Stimulated activated CD4-positive, alpha-beta T cell treated with anti-CD3 and anti-CD28 coated beads, Interleukin-2, amount 100 ng/mL, for 24 hours (primary cell): ENCODE measurements at places on chromosomes 2 and 18.

DNA sequence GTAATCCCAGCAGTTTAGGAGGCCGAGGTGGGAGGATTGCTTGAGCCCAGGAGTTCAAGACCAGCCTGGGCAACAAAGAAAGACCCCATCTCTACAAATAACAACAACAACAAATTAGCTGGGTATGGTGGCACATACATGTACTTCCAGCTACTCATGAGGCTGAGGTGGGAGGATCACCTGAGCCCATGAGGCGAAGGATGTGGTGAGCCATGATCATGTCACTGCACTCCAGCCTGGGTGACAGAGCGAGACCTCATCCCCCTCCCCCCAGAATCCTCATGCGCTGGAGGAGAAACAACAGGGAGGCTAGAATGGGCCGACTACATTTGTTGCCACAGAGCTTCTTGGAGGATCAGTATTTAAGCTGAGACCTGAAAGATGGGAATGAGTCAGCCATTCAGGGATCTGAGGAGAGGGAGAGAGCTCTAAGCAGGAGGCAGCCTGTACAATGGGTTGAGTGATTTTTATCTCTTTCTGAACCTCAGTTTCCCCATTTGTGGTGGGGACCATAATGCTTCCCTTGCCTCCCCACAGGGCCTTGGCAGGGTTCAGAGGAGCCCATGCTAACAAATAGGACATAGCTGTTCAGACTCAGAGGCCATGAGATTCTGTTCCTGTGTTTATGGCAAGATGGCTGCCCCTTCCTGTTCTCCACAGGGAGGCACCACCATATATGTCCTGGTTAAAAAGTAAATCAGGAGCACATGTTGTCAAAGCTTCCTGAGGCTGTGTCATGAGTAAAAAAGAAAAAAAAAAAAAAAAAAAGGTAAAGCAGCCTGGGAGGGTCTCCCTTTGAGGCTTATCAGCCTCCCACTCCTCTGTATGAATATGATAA lies 131.4 kb upstream of the HAAO start:
- no peak for DNase-seq

DNA sequence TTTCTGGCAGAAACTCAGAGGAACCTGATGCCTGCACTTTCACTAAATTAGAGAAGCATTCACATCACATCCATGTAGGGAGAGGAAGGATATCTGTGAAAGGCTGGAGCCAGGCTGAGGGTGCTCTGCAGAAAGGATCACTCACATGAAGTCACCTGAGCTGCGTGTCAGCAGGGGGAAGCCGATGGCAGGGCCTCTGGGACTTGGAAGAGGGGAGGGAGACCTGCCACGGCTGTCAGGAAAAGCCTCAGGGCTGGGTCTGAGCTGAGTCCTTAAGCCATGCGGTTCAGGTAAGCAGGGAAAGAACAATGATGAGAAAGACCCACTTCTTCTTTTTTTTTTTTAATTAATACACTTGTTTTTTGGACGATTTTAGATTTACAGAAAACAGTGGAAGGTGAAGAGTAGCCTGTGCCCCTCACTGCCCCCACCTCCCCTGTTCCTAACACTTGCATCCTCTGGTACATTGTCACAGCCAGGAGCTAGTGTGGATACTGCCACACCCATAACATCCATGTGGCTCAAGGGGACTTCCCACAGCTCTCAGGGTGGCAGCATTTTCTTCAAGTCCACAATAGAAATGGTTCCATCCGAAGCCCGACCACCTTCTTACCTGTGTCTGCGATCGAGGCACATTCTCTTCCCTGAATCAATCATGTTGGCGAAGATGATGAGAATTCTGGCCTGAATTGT lies 156.5 kb upstream of the TPO start:
- no peak for DNase-seq

GRCh38 chr2:224389317-224389716 lies 12.6 kb downstream of the FAM124B start:
- DNase-seq: no peak

- no peak for DNase-seq
Observed at GRCh38 chr2:232543491-232543890, 4.0 kb downstream of the CHRNG start.

DNA sequence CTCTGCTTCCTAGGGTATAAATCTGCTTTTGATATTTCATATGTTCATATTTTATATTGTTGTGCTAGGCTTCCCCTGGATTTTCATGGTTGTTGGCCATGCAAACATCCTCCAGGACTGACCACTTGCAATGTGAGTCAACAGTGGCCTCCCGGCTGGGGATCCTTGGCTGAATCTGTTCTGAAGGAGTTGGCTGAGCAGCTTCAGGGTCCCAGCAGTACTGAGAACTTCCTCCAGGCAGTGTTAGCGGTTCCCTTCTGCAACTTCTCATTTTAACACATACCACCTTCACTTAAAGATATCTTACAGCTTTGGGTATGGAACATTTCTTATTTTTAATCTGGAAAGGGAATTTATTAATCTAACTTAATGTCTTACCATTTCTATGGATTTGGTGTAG lies 122.1 kb downstream of the DTNB start:
- no peak for DNase-seq

DNA sequence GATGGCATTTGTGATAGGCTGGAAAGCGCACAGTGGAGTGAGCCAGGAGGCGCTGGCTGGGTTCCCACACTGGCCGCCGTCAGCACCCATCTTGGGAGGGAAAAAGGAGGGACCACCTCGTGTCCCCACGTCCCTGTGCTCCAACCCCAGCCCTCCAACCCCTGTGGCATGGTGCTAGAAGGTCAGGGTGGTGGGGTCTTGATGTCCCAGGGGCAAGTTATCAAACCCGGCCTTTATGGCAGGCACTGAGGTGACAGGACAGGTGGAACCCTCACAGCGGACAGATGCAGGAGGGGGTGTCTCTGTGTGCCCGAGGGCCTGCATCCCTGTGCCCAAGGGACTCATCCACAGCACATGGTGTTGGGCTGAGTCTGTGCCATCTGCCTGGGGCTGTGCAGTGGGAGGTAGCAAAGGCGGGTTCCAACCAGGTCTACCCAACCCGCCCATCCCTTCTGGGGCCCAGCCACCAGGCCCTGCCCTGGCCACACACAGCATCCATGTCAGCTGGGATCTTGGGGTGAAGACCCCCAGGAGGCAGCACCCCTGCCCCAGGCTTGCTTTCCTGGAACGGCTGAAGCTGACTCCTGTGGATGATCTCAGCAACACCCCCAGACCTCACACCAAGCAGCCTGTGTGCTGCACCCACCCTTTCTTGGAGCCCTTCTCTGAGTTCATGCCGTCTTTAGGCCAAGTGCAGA lies 246.1 kb downstream of the NDUFA10 start:
- no peak for DNase-seq

GRCh38 chr2:186065491-186065890 lies 326.9 kb downstream of the FSIP2 start:
- no peak for DNase-seq

- DNase-seq: no peak
Observed at GRCh38 chr18:75462178-75462832, 34.8 kb upstream of the SMIM21 start.
